NCI-H1105 (cell line): ENCODE measurements at places on chromosomes 2 and 18.

GRCh38 chr2:111918383-111918806, 20.0 kb downstream of the MERTK start:
- no peak for DNase-seq

DNA sequence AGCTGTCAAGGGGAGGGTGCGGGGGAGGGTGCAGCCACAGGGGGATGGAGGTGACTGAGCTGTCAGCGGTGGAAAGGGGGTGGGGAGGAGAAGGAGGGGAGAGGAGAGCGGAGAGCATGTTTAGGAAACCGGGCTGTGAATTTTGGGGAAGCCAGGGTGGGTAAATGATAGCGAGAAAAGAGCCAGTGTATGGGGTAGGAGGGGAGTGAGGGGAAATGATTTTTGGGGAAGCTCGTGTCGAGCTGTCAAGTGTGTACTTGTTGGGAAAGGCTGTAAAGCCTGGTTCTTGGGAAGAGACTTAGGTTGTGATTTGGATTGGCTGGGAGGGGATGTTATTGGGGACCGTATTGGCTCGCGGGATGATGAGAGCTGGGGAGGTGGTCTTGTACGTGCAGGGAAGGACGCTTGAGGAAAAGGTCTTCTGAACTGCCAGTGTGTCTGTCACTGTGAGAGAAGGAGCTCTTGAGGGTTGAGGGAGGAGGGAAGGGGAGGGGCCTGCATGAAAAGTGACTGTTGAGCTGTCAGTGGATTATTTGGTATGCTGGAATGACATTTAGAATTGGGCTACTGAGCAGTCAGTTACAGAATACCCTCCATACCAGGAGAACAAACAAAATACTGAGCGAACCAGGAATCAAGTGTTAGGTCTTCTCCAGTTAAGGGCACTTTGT, 1.0 kb downstream of the UBR3 start:
- DNase-seq: no peak

DNA sequence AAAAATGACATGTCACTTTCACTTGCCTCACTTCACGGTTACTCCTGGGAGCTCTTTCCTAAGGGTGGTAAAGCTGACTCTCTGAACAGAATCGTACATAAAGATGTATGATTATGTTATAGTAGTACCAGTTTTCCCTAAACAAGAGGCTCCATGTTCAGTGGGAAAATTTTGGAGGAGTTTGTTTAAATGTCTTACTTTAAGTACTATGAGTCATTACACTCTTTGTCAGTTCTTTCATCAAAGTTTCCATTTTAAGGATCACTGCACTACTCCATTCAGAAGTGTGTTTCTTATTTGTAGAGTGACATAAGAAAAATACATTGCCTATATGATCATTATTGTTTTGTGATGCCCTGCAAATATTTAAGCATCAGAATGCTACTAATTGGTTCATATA, 121.1 kb upstream of the FIGN start:
- no peak for DNase-seq

GRCh38 chr18:10374636-10375293, 79.7 kb upstream of the APCDD1 start:
- no peak for DNase-seq

- DNase-seq: no peak
Observed at GRCh38 chr2:12289120-12289802, 427.5 kb upstream of the TRIB2 start.

DNA sequence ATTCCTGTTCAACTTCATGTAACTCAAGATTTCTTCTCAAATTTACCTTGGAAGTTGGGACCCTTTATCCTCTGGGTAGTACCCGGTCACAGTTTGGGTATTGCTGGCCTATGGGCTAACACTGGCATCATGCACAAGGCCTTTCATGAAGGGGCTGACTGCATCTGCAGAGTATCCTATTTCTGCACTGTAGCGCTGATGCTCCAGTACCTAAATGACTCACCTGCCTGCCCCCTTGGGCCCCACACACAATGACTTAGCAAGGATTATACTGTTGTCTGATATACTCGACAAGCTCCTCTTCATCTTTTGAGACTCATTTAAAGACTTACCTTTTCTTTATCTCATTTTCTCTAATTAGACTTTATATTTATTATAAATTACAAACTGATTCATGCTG, 39.9 kb downstream of the DNAH6 start:
- DNase-seq: no peak

- DNase-seq: no peak
Observed at GRCh38 chr18:29556070-29556469, 1379.1 kb upstream of the CDH2 start.

GRCh38 chr2:18413676-18414396, 146.6 kb downstream of the RDH14 start:
- DNase-seq: no peak

DNA sequence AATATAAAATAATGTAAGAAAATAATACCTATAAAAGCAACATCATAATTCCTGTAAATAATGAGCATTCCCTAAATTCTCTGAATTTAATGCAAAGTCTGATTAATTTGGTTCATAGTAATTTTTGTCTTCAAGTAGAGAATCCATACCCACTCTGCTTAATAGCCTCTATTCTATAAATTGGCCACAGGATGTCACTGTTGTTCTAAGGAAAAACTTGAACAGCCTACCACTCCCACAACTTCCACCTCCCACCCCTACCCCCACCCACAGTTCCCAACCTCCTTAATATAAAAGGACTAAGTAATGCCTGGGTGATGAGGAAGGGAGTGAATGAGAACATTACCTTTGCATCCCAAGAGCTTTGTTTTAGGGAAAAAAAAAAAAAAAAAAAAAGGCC, 27.2 kb upstream of the BBS5 start:
- peak; percentile 35 for DNase-seq

DNA sequence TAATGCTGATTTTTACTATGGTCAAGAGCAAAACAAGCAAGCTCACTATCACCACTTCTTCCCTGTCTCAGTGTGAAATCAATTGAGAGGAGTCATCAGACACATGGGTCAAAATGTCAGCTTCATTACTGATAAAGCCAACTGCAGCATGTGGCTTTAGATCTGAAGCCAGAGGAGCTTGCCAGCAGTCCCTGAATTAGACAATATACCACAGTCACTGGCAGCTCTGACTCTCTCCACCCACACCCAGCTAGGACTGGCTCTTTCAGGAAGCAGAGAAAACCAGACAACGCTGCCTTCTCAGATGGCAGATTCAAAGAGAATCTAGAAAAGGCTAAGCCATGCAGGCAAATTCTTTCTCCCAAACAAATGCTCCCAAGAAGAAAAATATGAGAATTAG, 20.0 kb upstream of the ASB18 start:
- no peak for DNase-seq

- DNase-seq: no peak
Observed at GRCh38 chr2:71813315-71813714, 334.3 kb downstream of the CYP26B1 start.
